Anterior cingulate cortex (tissue), 58 donors: ENCODE measurements at places on chromosomes 6 and 20.

- DNase-seq = no peak
Observed at GRCh38 chr20:56952258-56953047, 314.0 kb downstream of the BMP7 start.

- no peak for DNase-seq
Observed at GRCh38 chr6:116783852-116784251, 18.3 kb upstream of the FAM162B start.

- DNase-seq = no peak
Observed at GRCh38 chr6:123945386-123945785, 141.7 kb downstream of the NKAIN2 start.

- no peak for DNase-seq
Observed at GRCh38 chr20:47368301-47368700, 11.8 kb upstream of the ZMYND8 start.

DNA sequence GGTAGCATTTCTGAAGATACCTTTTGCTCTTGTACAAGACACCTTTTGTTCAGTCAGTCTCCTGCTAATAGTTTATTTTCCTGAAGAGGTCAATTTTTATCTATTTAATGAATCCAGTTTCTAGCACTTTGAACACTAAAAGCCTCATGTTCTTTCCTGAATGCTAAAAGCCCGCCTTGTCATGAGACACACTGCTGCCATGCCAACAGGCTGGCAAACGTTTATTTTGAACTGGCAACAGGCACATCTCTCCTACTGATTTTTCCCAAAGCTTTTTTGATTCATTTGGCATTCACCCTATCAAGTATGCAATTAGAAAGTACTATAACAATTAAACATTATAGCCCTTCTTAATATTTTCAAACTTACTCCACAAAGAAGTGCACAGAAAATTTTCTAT, 421.2 kb upstream of the EYS start:
- DNase-seq = no peak

DNA sequence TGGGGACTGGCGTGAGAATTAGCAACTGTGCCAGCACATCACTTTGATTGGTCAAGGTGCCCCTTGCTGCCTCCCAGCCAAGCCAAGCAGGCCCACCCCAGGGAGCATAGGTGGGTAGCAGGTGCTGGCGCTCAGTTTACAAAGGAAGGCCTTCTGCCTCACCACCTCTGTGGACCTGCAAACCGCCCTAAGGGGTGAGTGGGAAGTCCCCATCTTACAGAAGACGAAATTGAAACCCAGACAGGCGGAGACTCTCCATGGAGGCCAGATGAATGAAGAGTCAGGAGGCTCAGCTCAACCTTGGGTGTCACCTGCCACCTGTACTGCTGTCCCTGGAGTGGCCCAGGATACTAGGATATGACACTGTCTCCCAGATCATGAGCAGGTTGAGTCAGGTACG, 21.5 kb upstream of the MAS1L start:
- DNase-seq = no peak

DNA sequence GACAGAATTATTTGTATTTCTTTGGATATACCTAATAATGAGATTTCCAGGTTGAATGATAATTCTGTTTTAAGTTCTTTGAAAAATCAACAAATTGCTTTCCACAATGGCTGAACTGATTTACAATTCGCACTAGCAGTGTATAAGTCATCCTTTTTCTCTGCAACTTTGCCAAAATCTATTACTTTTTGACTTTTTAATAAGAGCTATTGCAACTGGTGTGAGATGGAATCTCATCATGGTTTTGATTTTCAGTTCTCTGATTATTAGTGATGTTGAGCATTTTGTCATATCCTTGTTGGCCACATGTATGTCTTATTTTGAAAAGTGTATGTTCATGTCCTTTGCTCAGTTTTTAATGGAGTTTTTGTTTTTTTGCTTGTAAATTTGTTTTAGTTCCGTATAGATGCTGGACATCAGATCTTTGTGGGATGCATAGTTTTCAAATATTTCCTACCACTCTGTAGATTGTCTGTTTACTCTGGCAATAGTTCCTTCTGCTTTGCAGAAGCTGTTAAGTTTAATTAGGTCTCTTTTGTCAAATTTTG, 409.8 kb upstream of the CITED2 start:
- no peak for DNase-seq

DNA sequence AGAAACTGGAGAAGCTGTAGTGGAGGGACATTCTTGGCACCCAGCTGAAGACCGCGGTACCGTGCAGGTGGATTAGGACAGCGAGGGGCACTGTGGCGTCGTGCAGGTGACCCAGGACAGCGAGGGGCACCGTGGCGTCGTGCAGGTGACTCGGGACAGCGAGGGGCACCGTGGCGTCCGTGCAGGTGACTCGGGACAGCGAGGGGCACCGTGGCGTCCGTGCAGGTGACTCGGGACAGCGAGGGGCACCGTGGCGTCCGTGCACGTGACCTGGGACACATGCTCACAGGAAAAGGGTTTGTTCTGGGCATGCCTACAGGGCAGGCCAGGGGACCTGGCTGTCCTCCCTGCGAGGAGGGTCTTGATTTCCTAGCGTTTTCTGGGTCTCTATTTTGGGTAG, 29.2 kb upstream of the SMOC2 start:
- no peak for DNase-seq

- DNase-seq = no peak
Observed at GRCh38 chr20:4169360-4170190, 154.2 kb upstream of the RNF24 start.

DNA sequence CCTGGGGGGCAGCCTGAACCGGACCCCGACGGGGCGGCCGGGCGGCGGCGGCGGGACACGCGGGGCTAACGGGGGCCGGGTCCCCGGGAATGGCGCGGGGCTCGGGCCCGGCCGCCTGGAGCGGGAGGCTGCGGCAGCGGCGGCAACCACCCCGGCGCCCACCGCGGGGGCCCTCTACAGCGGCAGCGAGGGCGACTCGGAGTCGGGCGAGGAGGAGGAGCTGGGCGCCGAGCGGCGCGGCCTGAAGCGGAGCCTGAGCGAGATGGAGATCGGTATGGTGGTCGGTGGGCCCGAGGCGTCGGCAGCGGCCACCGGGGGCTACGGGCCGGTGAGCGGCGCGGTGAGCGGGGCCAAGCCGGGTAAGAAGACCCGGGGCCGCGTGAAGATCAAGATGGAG, 636 bp downstream of the SRF start:
- DNase-seq = peak; percentile 23

DNA sequence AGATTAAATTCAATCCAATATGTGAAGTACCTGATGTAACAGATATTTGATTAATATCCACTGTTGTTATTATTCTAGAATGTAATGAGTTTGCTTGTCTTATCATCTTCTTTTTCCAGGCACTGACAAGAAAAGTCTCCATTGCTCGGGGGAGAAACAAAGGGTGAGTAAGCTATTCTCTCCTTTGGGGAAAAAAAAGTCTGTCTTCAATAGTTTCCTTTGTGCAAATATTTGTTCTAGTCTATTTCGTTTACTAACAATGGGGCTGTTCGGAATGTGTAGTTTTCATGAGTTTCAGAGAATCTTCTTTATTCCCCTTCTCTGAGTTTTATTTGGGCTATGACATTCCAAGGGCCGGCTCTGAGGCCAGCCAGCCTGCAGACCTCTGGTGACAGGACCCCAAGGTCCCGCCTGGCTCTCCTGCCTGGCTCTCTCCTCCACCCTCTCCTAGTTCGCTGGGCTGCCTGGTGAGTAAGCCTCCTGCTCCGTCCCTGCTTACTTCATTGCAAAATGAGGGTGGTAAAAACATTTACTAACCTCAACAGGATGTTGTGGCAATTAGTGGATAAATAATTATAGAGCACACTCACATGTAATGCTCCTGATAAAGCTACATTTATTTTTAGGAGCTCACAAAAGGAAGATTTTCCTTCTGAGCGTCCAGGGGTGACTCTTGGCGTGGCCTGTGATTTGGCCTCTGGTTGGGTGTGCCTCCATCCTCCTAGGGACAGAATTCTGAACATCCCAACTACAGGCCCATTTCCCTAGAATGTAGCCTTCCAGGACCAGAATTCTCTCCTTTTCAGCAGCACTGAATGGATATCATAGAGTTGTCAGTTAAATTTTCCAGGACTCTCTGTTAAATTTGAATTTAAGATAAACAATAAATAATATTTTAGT, 43.1 kb upstream of the SNX9 start:
- no peak for DNase-seq

- DNase-seq = no peak
Observed at GRCh38 chr6:29425075-29425474, 10.3 kb downstream of the OR12D1 start.

- DNase-seq = no peak
Observed at GRCh38 chr6:70282919-70283461, 19.9 kb downstream of the COL9A1 start.

GRCh38 chr20:61991476-61991875, 74.2 kb downstream of the TAF4 start:
- no peak for DNase-seq

DNA sequence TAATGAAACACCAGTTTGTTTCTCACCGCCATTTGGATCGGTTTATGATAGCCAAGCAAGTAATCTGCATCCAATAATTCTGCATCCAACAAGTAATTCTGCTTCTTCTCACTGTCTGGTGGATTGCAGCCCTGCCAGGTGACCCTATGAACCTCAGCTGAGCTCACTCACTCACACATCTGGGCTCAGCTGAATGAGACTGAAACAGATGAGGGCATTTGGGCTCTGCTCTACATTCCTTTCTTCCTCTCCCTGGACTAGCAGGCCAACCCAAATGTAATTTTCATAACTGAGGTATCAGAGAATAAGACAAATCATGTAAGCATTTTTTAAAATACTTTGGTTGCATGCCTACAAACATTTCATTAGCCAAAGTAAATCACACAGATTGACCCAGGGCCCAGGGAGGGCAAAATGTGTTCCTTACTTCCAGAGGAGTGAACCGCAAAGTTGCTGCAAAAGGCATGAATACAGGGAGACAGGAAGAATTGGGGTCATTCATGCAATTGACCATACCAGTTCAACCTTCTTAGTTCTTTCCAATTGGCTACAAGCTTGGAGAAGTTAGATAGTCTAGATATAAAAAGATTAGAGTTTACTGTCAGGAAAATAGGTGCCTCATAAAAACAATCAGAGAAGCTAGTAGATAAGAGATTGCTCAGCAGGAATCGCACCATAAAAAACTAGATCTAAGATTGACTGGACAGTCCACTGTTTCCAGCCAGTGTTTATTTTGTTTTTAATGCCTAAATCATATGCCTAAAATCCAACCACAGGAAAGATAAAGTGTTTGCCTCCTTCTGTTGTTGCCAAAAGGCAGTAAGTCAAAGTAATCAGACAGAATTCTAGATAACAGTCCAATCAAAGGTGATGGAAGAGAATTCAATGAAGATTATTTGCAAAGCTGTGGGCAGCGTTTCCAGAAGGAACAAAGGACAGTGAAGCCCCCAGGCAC, 43.7 kb downstream of the CBLN4 start:
- DNase-seq = no peak

DNA sequence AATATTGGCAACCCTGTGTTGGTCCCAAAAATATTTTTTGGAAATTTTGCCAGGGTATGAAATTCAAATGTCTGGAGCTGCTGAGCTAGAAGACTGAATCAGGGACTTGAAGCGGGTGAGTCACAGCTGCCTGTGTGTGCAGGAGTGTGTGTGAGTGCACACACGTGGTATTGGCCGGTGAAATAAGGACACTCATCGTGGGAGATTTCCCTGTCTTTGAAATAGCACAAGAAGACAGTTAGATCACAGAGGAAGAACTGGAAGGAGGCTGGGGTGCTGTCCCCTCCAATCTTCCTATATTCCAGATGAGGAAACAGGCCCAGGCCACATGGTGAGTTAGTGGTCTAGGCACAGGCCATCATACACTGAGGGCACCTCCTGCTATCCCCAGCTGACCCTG, 123.8 kb upstream of the MLN start:
- DNase-seq = peak; percentile 38

DNA sequence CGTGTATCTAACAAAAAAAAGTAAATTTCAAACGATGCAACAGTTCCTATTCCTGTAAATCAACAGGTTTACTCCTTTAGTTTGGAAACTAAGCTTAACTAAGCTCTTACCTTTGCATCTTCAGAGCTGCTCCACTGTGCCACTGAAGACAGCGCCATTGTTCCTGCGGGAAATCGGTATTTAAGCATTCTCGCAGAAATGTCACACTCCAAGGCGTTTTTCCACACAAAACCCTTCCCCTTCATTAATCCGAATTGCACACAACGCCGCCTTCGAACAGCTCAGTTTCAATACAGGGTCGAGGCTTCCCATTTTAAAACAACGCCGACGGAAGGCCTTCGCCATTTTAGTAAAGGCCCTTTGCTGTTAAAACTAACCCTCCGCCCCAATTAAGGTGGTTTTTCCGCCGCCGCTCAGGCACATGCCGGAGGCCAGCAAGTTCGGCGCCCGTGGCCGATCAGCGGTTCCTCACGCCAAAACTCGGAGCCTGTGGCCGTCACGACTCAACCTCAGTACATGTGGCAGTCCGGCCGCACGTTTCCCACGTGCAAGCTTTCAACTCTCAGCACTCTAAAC, 35.4 kb upstream of the SYNCRIP start:
- no peak for DNase-seq

DNA sequence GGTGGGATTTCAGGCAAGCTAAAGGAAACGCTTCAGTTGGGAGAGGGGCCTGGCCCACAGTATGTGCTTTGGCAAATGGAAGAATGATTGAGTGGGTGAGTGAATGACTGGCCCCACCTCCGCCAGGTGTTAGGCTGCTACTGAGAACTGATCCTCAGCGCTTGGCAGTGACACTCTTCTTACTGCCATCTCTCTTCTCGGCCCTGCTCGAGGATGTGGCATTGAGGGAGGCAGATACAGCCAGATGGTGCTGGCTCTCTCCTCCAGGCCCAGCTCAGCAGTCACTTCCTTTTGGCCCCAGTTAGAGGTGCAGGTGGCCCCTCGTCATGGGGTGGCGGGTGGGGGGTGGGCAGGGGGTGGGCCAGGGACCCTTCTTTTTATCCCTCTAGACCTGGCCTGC, 38.9 kb upstream of the KCNK5 start:
- no peak for DNase-seq

DNA sequence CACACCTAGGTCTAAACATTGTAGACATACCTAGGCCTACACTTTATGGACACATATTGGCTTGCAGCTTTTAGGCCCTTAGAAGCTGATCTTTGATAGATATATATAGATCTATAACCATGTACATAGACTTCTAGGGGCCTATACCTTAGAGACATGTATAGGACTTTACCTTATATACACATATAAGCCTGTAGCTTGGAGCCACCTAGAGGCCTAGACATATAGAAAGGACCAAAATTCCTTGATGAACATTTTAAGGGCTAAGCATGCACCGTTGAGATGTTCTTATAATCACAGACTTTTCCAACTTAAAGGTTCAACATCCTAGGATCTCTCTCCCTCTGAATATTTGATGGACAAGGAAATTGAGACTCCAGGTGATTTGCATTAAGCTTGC, 371.7 kb upstream of the SASH1 start:
- DNase-seq = no peak

DNA sequence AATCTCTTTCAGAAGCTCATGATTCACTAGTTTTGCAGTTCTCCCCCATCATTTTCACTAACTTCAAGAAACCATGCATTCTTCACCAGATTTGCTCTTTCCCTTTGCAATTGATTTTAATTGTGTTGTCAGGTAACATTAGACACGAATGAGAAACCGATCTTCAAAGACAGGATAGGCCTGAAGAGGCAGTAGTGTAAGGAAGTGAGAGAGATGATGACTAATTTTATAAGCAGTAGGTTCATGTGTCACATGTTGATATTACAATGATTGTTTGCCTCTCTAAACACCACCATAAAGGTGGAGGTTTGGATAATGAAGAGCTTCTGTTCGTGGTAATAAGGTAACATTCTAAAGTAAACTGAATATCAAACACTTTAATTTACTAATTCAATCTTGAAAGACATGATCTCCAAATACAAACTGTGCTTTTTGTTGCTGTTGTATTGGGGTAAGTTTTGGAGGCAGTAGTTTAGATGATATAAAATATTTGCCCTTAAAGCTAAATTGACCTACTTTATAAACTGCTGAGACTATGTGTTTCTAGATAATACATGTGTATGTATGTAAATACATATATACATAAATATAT, 207.2 kb downstream of the PHACTR1 start:
- no peak for DNase-seq
